T-helper 22 cell (primary cell): ENCODE measurements at places on chromosomes 7 and 10.

- DNase-seq, result no peak
Measured at GRCh38 chr7:157408258-157409101, 71.7 kb downstream of the DNAJB6 start.

DNA sequence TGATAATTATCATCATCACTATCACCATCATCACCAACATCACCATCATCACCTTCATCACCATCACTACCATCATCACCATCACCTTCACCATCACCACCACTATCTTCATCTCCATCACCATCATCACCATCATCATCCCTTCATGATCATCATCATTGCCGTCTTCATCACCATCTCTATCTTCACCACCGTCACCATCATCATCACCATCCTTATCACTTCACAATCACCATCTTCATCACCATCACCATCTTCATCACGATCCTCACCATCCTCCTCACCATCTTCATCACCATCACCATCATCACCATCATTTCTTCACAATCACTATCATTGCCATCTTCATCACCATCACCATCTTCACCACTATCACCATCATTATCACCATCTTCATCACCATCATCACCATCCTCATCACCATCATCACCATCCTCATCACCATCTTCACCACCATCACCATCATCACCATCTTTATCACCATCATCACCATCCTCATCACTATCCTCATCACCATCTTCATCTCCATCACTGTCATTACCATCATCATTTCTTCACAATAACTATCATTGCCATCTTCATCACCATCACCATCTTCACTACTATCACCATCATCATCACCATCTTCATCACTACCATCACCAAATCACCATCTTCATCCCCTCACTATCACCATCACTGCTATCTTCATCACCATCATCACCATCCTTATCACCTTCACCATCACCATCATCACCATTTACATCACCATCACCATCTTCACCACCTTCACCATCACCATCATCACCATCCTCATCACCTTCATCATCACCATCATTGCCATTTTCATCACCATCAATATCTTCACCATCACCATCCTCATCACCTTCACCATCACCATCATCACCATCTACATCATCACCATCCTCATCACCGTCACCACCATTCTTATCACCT is 72.4 kb upstream of the DNAAF5 start:
- DNase-seq, result no peak

DNA sequence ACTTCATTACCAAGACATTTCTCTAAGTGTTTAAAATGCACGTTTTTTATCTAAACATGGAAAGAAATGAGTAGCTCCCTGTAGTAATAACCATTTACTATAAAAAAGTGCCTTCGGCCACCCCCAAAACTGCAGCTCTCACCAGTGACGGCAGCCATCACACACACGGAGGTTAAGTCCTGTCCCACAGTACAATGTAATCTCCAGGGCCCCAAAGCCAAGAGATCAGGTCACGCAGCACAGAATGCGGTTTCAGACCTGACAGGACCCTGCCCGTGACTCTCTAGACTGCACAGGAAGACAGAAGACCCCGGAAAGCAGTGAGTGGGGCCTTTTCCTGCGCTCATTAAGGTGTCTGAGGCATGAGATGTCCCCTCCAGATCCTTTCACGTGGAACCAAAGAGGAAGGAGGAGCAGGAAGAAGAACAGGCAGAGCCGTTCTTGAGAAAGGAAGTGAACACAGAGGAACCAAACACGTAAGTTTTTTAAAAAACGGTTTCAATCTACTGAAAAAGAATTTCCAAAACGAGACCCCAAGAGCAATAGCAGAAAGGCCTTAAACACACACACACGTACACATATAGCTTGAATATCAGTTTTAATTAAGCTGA is 125.7 kb downstream of the ZMYND11 start:
- DNase-seq, result no peak

DNA sequence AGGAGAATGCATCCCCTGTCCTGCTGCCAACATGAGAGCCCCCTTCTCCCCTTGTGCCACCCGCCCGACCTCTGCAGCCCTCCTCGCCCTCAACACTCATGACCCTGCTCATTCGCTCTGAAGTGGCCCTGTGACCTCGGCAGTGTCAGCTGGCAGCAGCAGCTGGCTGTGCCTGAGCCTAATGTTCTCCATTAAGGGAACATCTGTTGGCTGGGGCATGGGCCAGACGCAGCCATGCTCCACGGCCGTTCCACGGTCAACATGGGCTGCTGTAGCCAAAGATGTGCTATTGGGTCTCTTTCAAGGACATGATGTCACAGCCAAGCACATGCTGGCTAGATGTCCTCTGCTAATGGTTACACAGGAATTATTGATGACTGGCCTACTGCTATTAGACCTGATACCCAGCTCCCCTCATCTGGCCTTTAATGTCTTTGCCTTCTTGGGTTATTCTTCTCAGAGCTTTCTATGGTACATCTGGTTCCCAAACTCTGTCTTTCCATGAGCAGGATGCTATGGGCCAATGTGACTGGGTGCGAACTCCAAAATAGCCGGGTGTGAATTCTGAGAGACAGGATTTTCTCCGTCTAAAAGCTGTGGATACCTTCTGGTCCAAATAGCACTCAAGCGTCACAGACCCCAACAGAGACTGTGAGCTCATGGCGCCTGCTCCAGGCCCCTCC is 22.4 kb downstream of the ADCYAP1R1 start:
- no peak for DNase-seq

GRCh38 chr10:48525113-48525512 is 79.8 kb downstream of the ARHGAP22 start:
- no peak for DNase-seq

GRCh38 chr7:105980645-105981396 is 17.8 kb downstream of the CDHR3 start:
- no peak for DNase-seq

DNA sequence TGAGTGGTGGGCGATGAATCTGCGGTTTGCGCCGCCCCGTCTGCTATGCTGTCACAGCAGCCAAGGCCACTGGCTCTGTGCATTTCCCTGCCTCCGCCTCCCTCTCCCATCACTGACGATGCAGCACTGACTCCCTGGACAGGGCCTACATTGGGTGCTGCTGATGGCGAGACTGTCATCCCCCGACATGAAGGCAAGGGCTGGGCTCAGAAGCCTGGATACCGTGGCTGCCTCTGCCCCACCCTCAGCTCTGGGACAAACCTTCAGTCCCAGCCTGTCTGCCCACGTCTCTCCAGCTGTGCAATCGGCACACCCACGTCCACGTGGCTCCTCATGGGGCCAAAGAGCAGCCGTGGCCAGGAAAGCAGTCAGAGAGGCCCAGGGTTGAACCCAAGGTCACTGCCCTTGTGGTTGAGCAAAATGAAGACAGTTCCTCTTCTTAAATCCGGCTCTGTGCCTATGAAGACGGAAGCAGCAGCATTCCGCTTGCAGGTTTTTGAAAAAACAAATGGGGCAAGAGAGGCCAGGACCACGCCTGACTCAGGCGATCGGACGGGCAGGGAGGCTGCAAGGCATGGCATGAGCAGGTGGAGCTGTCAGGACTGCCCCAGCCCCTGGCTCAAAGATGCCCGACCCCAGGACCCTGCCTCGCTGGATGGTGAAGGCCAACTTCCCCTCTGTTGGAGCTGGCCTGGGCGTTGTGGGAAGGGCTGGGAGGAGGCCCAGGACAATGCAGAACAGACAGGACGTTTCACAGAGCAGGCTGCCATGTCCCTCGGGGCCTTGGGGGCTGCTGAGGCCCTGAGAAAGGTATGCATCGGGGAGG is 517.5 kb downstream of the DNAJB6 start:
- no peak for DNase-seq

DNA sequence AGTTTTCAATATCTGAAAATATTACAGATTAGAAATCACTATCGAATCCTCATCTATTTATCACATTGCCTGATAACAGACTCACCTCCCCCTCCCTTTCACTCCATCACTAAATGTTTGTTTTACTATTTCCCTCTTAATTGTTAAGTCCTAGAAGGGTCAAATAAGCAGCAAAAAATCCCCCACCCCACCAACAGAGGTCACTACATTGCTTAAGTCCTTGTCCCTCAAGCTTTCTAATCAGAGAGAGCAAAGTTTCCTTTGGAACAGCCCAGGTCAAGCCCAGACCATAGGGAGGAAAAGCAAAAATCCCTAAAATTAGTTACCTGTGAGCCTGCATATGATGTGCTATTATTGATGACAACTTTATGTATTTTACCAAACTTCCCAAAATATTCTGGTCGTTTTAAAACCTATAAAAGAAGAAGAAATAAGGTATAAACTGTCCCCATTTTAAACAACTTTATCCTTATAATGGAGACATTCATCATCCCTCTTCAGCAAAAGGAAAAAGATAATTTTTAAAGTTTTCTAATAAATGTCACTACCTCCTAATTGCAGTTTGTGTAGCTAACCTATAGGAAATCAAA is 95.0 kb downstream of the CNOT4 start:
- DNase-seq, result no peak

GRCh38 chr7:130096243-130096827 is 26.0 kb downstream of the KLHDC10 start:
- DNase-seq, result no peak

DNA sequence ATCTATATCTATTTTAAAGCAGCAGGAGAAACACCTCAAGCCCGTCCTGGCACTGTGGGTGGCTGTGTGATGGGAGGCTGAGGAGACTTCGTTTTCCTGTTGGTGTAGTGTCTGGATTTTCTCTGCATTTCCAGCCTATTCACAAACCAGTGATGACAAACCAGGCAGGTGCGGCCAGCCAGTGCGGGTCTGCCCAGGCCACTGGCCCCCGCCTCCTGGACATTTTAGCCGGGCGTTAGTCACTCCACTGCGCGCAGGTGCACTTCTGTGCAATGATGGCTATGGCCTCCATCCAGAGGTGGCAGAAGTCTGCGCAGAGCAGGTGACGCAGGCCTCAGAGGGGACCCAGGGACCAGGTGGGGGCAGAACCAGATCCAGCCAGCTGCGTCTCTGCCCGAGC is 64.9 kb upstream of the PITRM1 start:
- no peak for DNase-seq

GRCh38 chr10:31083765-31084184 is 52.1 kb upstream of the ZNF438 start:
- peak; percentile 4 for DNase-seq

DNA sequence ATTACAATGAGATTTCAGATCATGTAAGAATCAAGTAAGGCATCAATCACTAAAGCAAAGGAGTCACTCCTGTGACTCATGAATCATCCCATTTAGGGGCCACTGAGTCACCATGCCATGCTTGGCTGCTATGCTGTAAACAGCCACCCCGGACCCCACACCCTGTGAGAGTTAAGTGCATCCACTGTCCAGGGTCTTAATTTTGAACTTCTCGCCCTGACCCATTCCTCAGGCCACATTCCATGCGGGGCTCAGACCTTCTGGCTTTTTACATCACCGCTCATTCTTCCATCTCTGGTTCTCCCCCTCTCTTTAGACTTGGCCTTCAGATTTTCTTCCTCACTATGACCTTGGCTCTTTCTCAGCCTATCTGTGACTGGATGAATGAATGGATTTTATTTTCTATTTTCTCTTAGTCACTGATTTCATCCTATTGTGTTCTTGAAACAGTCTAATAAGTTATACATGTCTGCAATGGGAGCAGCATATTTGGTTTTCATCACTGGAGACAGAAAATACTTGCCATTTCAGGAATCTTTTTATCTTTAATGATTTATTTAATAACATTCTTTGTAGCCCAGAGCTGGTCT is 239.6 kb downstream of the SKIDA1 start:
- DNase-seq, result no peak

DNA sequence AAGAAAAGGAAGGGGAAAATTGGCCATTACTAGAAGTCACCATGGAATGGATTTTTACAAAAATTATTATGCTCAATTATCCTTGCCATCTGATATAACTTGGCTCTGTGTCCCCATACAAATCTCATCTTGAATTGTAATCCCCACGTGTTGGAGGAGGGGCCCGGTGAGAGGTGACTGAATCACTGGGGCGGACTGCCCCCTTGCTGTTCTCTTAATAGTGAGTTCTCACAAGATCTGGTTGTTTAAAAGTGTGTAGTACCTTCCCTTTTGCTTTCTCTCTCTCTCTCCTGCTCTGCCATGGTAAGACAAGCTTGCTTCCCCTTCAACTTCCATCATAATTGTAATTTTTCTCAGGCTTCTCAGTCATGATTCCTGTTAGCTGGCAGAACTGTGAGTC is 1023.6 kb downstream of the XPNPEP1 start:
- DNase-seq, result no peak

GRCh38 chr10:66941491-66941890 is 15.7 kb downstream of the LRRTM3 start:
- DNase-seq, result no peak

GRCh38 chr7:55022002-55022985 is 3.5 kb downstream of the EGFR start:
- DNase-seq, result no peak

DNA sequence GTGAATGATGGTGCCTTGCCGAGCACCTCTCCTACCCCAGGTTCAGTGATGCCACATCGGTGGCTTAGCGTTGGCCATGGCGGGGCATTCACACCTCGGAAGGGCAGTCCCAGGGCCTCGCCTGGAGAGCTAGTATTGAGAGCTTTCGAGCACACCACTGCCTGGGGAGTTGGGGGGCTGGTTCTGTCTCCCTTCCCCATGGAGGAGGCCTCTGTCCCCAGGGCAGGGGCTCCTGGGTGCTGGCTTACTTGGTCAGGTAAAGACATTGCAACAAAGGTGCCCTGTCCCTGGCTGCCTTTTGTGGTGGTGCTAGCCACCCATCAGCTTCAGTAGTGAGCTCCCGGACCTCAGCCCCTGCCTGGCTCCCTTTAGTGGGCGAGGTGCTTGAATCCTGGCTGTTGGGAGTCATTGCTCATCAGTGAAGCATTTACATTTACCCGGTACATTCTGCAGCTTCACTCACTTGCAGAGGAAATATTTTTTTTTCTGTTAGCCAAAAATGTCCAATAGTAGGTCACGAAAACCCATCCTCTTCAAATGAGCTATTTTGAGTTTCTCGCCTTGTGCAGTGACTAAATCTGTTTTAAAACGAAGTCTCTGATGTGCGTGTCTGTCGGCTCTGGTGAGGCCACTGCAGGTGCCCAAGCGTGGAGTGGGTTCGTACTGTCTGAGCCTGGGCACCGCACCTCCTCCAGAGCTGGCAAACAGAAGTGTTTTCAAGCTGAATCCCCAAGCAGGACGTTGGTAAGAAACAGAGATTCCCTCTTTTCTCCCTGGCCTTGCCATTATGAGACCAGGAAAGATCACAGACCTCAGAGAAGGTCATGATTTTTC is 95.5 kb downstream of the INPP5A start:
- no peak for DNase-seq

GRCh38 chr7:128071376-128071775 is 40.1 kb upstream of the LRRC4 start:
- no peak for DNase-seq

- no peak for DNase-seq
Measured at GRCh38 chr7:43481902-43482678, 100.8 kb upstream of the STK17A start.
